ENCODE measurements at places on chromosomes 5 and 9.

DNA sequence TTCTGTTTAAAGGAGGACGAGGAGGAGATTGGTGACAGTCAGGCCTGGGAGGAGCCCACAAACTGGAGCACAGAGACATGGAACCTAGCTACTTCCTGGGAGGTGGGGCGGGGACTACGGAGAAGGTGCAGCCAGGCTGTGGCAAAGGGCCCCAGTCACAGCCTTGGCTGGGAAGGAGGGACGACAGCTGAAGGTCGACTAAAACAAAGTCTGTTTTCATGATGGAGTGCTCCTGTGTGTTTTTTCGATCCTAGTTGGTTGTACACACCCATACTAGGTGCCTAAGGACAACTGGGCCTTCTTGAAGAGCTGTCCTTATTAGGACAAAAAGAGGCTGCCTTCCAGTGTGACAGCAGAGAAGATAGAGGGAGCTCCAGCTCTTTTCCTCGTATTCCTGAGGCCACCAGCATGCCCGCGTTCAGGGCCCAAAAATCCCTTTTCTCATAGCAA, 2.9 kb downstream of the CCDC107 start:
- no peak for DNase-seq

GRCh38 chr5:78367318-78367991, 7.0 kb downstream of the SCAMP1 start:
- DNase-seq = no peak

- no peak for DNase-seq
Observed at GRCh38 chr9:12464910-12465512, 228.2 kb upstream of the TYRP1 start.

DNA sequence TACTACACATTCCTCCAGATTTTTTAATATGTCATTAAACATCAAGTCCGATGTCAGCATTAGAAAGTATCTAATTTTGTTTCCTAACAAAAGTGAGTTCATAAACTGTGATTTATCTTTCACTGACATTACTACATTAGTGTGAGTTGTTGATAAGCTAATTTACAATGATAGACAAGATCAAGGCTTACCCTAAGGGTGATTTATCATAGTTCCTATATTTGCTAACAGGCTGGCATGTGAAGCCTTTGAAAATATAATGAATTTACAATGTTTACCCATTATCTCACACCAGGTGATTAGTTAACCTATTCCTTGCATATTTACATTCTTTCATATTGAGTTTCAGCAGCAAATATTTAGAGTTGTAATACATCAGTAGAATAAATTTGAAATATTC, 1096.9 kb upstream of the NUDT12 start:
- no peak for DNase-seq

DNA sequence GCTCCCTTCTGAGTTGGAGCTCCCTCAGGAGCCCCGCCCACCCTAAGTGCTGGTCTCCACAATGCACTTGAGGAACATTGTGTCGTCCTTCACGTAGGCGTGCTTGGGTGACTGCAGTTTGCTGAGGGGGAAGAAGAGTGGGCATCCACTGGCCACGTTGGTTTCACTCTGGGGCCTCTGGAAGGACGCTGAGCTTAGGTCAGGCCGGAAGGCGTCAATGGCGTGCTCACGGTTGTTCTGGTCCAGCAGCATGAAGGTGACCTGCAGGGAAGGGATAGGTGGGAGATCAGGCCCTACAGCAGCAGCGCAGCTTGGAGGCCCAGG, 21.7 kb downstream of the TRAF1 start:
- DNase-seq = no peak

DNA sequence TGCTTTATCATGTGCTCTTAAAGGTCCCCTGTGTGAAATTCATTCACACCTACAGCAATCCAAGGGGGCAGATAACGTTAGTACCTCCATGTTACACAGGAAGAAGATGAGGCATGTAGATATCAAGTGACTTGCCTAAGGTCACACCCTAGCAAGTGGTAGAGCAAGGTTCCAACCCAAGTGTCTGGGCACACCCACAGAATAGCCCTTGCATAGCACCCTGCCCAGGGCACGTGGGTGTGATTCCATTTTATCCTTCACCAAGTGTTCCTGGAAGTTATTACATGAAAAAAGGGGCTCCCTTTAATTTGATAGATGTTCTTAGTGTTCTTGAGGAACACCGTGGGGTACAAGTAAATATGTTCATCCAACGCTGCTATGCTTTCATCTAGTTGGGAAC, 4.9 kb downstream of the TMEM171 start:
- no peak for DNase-seq

DNA sequence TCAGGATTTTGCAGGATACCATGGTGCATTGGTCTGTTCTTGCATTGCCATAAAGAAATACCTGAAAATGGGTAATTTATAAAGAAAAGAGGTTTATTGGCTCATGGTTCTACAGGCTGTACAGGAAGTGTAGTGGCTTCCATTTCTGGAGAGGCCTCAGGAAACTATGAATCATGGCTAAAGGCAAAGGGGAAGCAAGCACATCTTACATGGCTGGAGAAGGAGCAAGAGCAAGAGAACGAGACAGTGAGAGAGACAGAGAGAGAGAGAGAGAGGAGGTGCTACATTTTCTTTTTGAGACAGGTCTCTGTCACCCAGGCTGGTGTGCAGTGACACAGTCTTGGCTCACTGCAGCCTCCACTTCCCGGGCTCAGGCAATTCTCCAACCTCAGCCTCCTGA, 43.9 kb downstream of the P4HA2 start:
- no peak for DNase-seq

DNA sequence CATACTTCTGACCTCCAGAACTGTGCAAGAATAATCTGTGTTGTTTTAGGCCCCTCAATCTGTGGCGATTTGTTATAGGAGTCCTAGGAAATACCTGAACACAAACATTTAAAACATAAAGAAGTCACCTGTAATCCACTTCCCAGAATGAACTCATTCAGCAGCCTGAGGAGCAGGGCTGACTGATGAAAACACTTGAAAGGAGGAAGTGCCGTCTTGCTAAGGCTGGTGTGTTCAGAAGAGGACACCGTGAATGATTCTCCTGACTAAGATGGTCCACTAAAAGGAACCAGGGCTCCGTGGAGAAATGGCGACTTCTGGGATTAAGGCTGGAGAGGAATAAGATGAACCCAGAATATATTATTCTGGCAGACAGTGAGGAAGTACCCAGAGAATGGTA, 18.7 kb upstream of the MARCHF6 start:
- no peak for DNase-seq

- DNase-seq = no peak
Observed at GRCh38 chr9:76519075-76519835, 60.3 kb downstream of the GCNT1 start.

DNA sequence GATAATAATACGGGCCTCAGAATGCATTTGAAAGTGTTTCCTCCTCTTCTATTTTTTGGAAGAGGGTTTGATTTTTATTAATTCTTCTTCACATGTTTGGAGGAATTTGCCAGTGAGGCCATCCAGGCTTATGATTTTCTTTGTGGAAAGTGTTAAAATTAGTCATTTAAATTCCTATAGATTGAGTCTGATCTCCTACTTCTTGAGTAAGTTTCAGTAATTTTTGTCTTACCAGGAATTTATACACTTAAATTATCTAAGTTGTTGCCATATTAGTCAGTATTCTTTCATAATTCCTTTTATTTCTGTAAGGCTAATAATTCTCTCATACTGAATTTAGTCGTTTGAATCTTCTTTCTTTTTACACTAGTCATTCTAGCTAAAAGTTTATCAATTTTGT, 25.2 kb upstream of the HAPLN1 start:
- no peak for DNase-seq

DNA sequence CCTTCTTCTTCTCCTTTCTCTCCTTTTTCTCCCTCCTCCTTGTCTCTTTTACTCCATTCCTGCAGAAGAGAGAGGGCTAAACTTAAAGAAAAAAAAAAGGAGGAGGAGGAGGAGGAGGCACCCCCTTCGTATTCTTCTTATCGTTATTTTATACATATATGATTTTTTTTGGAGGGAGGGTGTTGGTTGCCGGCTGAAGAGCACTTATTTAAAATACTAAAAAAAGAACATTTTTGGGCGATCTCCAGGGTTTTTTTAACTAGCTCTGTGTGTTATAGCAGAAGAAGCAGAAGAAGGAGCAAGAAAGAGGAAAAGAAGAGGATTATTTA, 381 bp downstream of the NR2F1 start:
- no peak for DNase-seq

DNA sequence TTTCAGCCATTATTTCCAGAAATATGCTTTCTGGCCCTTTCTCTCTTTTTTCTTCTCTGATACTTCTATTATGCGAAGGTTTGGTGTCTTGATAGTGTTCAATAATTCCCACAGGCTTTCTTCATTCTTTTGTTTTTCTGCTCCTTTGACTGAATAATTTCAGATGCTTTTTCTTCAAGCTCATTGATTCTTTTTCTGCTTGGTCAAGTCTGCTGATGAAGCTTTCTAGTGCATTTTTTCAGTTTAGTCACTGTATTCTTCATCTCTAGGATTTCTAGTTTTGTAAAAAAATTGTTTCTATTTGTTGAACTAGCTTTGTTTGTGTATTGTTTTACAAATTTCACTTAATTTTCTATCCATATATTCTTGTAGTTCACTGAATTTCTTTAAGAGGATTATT, 304.0 kb upstream of the TARS1 start:
- DNase-seq = no peak

- no peak for DNase-seq
Observed at GRCh38 chr9:133502112-133502511, 22.6 kb downstream of the MYMK start.

- DNase-seq = no peak
Observed at GRCh38 chr5:164346785-164347630, 841.6 kb downstream of the MAT2B start.

- no peak for DNase-seq
Observed at GRCh38 chr5:23042226-23042625, 189.1 kb upstream of the CDH12 start.

DNA sequence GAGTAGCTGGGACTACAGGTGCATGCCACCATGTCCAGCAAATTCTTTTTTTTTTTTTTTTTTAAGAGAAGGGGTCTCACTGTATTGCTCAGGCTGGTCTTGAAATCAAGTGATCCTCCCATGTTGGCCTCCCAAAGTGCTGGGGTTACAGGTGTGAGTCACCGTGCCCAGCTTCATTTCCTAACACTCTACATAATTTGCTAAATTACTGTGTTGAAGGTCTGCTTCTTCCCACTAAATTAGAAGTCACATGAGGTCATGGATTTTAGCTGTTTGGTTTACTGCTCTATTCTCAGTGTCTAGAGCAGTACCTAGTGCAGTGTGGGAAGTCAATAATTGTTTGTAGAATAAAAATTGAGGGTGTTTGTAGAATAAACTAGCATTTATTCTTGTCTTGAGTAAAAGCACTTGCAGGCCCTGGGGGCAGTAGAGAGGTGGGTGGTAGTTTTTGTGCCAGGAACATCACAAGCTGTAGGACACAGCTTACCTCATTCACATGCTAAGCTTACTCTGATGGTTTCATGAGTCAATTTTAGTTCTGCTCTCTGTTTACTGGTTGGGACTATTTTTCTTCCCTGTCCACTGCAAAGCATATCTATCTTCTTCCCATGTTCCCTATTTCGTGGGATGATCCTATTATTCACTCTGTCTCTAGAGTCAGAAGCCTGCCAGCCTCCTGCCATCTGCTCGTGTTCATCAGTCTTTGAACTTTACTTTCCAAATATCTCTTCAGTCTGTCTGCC, 7.0 kb downstream of the TEX48 start:
- DNase-seq = no peak

DNA sequence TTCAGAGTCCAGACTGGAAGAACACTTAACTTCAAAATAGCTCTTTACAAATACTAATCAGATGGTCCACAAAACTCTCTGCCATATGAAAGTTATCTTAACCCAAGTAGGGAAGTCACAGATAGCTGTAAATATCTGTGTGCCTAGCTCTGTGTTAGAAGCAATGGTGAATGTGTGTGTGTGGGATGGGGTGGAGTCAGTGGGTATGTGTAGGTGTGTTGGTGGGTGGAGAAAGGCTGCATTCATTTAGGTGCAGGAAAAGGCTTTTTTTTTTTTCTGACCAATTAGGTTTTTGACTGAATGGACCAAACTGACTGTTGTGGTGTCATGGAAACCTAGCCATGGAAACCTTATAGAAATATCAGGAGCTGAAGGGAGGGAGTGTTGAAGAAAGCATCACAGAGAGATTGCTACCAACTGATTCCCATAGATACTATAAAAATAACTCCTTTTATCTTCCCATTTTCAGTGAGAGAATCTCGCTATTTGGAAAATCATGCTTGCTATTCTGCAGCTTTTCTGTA, 156.2 kb upstream of the NR3C1 start:
- DNase-seq = no peak

DNA sequence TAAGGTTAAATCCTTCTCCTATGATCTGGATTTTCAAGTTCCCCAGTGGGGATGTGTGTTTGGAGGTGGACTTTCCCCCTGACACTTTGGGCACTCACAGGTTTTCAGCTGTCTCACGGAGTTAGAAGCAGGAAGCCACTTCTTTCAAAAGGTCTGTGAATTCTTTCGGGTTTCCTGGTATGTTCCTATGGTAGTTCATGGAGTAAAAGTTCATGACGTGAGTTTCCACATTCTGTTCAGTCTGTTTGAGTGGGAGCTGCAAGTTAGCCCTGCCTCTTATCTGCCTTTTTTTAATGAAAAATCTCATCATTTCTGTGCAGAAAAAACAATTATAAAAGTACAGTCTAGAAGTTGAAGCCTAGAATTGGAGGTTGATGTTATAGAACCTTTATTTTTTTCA, 24.9 kb upstream of the SNCAIP start:
- no peak for DNase-seq

DNA sequence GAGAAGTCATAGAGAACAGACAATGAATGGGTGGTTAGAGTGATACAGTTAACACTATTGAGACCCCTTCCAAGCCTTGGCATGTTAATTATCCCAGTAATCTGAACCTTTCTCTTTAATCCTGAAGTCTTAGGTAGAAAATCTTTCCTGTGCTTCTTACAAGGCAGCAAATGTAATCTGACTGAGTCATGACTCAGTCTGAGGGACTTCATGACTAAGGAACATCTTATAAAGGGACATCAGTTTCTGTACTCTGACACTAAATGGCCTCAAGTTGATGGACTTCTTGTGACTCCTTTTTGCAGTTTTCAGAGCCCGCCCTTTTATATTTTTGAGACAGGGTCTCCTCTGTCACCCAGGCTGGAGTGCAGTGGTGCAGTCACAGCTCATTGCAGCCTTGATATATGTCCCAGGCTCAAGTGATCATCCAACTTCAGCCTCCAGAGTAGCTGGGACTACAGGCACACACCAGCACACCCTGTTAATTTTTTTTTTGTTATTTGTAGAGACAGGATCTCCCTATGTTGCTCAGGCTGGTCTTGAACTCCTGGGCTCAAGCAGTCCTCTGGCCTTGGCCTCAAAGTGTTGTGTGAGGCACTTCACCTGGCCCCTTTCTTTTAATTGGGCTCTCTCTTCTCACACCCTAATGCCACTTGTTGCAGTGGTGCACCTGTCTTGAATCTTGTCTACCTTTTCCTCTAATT, 9.5 kb downstream of the EXOSC3 start:
- DNase-seq = no peak

GRCh38 chr9:109369285-109369684, 48.4 kb upstream of the EPB41L4B start:
- no peak for DNase-seq

GRCh38 chr5:15704397-15704947, 204.5 kb downstream of the FBXL7 start:
- no peak for DNase-seq
